Stimulated activated CD8-positive, alpha-beta memory T cell treated with anti-CD3 and anti-CD28 coated beads, Interleukin-4, amount 100 ng/mL, for 4 hours (primary cell): ENCODE measurements at places on chromosomes 5 and 9.

DNA sequence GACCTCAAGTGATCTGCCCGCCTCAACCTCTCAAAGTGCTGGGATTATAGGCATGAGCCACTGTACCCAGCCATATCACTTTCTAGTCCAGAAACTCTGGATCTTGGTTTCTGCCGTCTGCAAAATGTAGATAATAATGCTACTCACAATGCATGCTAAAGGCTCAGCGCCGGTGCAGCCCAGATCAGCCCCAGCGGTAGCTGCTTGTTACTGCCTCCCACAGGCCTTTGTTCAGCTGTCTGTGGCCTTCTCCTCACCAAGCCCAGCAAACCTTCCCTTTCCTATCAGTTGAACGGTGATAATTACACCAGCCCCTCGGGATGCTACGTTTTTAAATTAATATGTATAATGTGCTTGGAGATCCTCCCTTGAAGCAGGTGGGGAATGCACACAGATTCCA lies 26.2 kb upstream of the MSX2 start:
- DNase-seq: no peak

DNA sequence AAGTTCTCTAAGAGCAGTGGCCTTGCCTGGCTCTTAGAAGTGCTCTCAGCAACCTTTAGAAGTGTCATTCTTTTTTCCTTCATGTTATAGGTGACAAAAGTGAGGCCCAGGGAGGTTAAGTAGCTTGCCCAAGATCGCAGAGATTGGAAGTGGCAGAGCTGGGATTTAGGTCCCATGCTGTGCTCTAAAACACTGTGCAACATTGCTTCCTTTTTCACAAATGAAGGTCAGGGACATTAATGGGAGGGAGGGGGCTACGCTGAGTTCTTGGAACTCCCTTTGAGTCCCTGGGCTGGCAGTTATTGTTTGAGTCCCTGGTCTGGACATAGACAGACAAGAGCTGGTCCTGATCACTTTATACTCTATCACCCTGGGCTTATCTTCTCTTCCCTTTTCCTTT lies 45.3 kb downstream of the PAM start:
- no peak for DNase-seq

DNA sequence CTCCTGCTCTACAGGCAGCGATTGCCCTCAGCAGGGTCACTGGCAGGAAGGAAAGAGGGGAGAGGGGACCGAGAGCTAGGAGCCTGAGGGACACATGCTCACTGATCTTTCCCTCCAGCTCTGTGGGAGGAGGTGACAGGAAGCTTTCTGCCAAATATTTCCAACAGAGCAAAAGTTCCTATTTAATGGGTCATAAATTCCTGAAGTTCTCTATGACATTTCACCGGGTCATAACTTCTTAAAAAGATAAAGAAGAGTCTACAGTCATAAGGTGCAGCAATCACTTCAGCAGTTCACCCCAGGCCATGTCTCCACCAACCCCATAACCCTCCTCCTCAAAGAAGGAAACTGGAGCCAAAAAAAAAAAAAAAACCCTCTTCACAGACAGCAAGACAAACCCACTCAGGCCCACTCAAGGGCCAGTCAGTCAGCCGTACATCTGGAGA lies 481.1 kb downstream of the NR2F1-AS1 start:
- no peak for DNase-seq

DNA sequence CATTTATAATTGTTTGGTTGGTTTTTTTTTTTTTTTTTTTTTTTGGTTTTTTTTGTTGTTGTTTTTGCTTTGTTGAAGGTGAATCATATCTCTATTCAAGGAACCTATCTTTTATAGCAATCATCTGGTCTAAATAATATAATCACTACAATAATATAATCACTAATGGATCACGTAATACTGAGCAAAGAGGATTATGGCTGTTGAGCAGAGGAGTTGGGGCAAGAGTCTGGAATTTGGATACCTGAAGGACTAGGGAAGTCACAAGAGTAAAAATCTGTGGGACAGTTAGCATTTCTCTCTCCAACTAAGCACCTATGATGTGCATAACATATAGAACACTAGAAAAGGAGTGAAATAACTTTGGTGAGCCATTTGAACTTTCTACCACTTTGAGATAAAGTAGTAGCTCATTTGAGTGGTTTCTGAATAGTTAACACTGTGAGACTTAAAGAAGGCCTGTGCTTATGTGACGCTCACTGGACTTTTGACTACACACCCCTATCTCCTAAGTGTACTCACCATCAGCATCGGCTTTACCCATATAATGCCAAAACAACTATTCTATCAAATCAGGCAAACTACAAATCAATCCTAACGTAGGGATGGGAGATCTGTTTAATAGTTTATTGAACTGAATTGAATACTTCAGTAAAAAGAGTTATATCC lies 564.9 kb upstream of the TUSC1 start:
- DNase-seq: no peak

DNA sequence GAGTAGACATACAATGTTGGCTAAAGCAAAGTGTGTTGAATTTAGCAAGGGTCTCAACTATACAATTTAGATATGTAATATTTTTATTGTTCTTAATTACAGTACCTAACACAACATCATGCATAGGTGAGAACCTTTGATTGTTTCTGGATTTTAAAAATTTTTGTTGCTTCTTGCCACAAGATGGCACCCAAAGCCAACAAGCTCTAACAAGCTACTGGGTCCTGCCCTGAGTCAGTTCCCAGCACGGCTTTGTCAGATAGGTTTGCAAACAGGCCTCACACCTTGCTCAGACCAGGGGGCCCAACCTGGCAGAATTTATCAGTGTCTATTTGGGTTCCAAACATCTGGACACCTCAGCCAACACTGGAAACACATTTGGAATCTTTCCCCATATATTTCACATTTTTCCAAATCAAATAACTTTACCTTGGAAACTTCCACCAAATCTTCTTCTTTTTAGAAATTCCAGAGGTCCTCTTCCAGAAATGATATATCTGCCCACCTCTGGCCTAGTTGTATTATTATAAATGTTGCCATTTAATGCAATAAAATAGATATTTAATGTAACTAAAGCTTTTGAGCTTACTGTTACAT lies 49.5 kb upstream of the EGFLAM start:
- no peak for DNase-seq

DNA sequence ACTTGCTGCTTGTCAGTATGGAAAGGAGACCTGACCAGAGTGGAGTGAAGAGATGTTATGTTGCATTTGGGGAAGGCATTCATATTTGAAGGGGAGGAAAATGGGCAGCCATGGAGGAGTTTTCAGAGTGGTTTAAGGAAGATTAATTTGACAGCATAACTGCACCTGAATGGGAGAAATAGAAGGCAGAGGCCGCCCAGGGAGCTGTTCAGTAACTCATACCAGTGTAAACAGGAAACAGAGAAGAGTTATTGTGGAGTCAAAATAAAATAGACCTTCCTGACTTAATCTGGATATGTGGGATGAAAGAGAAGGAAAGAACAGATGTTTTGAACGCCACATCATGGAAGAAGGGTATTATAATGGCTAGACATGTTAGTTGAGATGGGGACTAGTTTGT lies 13.4 kb downstream of the SLC44A1 start:
- no peak for DNase-seq

GRCh38 chr5:132259069-132259851 lies 1.8 kb downstream of the PDLIM4 start:
- no peak for DNase-seq

DNA sequence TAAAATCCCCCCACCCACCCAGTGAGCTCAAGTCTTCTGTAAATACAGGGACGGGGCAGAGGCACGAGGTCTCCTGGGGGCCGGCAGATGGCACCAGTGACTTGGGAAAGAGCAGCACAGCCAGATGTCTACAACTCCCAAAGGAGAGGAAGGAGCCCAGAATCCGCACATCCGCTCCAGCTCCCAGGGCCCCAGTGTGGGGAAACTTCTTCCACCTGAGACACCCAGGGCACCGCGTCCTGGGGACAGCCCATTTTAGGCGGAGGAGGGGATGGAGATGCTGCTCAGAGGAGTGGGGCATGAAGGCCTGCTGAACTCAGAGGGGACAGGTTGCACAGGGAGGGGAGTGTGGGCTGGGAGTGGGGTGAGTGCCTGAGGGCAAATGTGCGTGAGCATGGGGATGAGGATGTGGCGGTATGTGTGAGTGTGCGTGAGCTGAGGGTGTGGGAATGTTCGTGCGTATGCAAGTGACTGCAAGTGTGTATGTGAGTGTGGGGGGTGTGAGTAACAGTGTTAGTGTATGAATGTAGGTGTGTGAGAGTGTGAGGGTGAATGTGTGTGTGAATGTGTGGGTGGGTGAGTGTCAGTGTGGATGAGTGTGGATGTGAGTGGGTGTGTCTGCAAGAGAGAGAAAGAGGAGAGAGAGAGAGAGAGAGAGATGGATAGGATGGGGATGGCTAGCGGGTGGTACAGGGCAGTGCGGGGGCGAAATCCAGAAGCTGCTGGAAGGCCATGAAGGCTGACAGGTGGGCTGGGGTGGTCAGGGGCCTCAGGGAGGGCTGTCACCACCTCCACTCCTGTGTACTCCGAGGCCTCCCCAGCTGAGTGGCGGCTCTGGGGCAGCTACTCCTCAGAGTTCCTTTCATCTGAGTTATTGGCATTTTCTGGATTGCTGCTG lies 63.5 kb downstream of the DUSP1 start:
- DNase-seq: no peak

GRCh38 chr9:4290427-4290837 lies 9.4 kb downstream of the GLIS3 start:
- no peak for DNase-seq

GRCh38 chr9:117963493-117964090 lies 259.4 kb downstream of the TLR4 start:
- DNase-seq: no peak
